ENCODE measurements at places on chromosomes 3 and 15. TPM values are rescaled to one million over a fixed set of nuclear protein-coding genes. Genes with fewer than 3 reads are reported as not detected.

GRCh38 chr3:128180436-128180835 lies 27.2 kb downstream of the EEFSEC start:
- H3K36me3 ChIP-seq, result no peaks in the 10 kb centered on the region
- no peak for DNase-seq
- no peak overlapping the region for H3K4me3 ChIP-seq
- H3K27ac ChIP-seq, result no peak overlapping the region

DNA sequence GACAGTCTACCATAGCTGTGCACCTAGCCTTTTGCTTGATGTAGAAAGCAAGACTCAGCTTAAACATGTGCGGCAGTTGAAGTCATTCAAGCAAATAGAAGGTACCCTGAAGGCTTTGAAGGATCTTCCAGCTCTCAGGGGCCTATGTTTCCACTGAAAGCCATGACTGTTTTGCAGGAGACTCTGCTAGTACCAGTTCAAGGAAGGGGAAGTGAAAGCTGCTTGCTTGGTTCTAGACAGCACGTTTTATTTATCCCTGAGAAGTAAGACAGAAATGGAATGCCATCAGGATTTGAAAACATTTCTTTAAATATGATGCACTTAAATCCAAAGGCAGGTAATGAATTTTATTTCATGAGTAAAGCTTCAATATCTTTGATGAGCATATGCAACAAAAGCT lies 311.4 kb downstream of the PDCD6IP start:
- H3K36me3 ChIP-seq, result no peaks in the 10 kb centered on the region
- H3K27ac ChIP-seq, result no peak overlapping the region
- no peak overlapping the region for H3K4me3 ChIP-seq
- H3K4me1 ChIP-seq, result no peaks in the 10 kb centered on the region

DNA sequence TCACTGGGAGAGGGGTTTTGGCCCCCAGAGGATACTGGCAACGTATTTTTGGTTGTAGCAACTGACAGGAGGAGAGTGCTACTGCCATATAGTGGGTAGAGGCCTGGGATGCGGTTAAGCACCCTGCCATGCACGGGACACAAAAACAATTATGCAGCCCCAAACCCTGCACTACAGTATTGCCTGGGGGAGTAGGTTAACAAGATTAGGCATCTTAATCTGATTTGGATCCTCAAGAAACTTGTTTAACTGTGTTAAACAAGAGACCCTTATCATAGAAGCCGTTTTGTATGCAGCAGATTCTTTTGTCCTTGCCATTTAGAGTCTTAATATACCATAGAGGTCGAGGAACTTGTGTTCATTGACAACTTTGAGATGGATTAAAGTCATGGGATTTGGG lies 3.4 kb downstream of the PHLDB2 start:
- no peak overlapping the region for H3K4me3 ChIP-seq
- H3K27ac ChIP-seq, result peak overlapping the region; percentile 98
- DNase-seq, result no peak
- H3K4me1 ChIP-seq, result no peaks in the 10 kb centered on the region
- no peaks in the 10 kb centered on the region for H3K36me3 ChIP-seq

DNA sequence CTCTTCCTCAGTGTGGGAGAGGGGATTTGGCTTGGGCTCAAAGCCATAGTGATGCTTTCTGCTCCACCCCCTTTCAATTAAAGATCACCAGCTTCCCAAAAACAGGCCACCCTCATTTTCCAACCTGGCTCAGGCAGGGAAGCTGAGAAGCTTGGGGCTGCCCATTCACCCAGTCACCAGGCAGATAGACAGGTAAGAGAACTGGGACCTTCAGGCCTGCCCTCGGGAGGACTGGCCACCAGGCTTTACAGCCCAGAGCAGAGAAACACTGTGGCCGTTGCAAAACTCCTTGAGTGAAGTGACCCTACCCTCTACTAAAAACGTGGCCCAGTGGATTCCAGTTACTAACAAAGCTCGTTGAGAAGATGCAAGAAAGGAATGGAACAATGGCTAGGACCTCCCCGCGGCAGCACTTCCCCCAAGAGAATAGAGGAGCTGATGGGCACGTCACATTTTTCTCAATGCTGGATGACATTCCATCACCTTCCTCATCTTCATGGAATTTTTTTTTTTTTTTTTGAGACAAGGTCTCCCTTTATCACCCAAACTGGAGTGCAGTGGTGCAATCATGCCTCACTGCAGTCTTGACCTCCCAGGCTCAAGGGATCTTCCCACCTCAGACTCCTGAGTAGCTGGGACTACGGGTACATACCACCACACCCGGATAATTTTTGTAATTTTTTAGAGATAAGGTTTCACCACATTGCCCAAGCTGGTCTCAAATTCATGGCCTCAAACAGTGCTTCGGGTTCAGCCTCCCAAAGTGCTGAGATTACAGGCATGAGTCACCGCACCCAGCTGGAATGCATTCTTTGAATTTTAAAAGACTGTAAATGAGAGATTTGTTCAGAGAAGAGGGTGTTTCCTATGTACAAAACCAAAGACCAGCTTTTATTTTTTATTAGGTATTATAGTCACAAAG lies 37.9 kb downstream of the LIPC start:
- no peak for DNase-seq
- H3K27ac ChIP-seq, result no peak overlapping the region
- no peaks in the 10 kb centered on the region for H3K4me1 ChIP-seq

DNA sequence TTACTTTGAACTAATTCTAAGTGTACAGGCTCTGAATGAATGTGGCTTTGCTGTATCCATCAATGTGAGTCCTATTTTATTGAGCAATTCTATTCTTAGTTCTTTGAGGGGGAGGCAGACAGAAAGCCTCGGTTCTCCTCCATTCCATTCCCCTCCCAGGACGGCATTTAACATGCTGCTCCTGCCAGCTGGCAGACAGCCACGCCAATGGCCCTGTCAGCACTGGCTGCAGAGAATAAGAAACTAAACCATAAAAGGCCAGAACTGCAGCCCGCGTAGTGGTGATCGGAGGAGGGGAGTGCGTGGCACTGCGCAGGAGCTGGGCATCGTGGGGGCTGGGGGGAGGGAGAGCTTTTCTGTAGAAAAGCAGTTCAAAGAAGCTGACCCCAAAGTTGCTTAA lies 76.0 kb upstream of the HACD2 start:
- peak; percentile 85 for DNase-seq
- peak overlapping the region; percentile 93 for H3K27ac ChIP-seq
- H3K4me3 ChIP-seq, result no peak overlapping the region
- H3K27me3 ChIP-seq, result no peaks in the 10 kb centered on the region
- no peaks in the 10 kb centered on the region for H3K36me3 ChIP-seq
- peaks cover 15% of the 10 kb centered on the region for H3K4me1 ChIP-seq

- H3K27me3 ChIP-seq, result no peaks in the 10 kb centered on the region
- H3K27ac ChIP-seq, result peak overlapping the region; percentile 59
These were observed 196.7 kb upstream of the TPRG1 start for GRCh38 chr3:188974856-188975599.

DNA sequence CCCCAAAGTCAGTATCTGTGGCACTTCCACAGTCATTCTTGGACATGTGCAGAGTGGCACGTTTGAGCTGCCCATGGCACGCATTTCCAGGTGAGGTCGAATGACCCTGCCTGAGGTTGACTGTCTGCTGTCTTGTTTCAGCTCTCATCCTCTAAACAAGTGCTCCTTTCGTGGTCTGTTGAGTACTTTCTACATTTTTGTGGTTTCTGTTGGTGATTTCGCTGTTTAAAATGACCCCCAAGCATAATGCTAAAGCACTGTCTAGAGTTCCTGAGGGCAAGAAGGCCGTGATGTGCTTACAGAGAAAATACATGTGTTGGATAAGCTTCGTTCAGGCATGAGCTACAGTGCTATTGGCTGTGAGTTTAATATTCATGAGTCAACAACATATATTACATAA lies 40.0 kb upstream of the SAMMSON start:
- no peak overlapping the region for H3K4me3 ChIP-seq
- H3K4me1 ChIP-seq, result no peaks in the 10 kb centered on the region
- no peak for DNase-seq

GRCh38 chr3:27467545-27467944 lies 16.6 kb downstream of the SLC4A7 start:
- H3K27ac ChIP-seq, result no peak overlapping the region
- H3K36me3 ChIP-seq, result no peaks in the 10 kb centered on the region
- DNase-seq, result no peak
- no peaks in the 10 kb centered on the region for H3K4me1 ChIP-seq
- H3K27me3 ChIP-seq, result no peaks in the 10 kb centered on the region
- H3K4me3 ChIP-seq, result no peak overlapping the region

DNA sequence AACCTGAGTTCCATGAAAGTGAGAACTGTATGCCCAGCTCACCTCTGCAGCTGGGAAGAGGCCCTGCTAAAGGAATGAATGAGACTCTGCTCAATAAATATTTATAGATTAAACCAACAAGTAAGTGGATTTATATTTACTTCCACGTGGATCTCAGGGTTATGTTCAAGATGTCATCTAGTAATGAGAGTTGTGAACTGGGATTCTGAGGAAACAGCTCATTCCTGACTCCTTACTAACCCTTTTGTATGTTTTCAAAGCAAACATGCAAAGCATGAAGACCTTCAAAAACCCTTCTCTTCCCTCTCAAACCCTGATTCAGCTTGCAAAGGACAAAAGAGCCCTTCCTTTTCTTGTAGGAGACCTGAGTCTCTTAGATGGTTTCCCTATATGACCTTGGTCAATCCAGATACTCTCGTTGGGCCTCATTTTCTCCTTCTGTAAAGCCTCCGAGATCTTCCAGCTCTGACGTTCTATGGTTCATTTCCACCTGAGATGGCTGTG lies 53.4 kb downstream of the LSM3 start:
- no peaks in the 10 kb centered on the region for H3K4me1 ChIP-seq
- DNase-seq, result no peak
- no peaks in the 10 kb centered on the region for H3K36me3 ChIP-seq
- H3K4me3 ChIP-seq, result no peak overlapping the region

GRCh38 chr3:134486577-134487041 lies 752 bp downstream of the CEP63 start:
- H3K27me3 ChIP-seq, result no peaks in the 10 kb centered on the region
- H3K4me3 ChIP-seq, result peak overlapping the region; percentile 84
- H3K36me3 ChIP-seq, result no peaks in the 10 kb centered on the region
- no peaks in the 10 kb centered on the region for H3K4me1 ChIP-seq
- peak overlapping the region; percentile 96 for H3K27ac ChIP-seq

- no peaks in the 10 kb centered on the region for H3K36me3 ChIP-seq
- DNase-seq, result no peak
- no peak overlapping the region for H3K4me3 ChIP-seq
- no peak overlapping the region for H3K27ac ChIP-seq
- no peaks in the 10 kb centered on the region for H3K4me1 ChIP-seq
These were observed 157.3 kb downstream of the IGF1R start for GRCh38 chr15:98805434-98806274.

DNA sequence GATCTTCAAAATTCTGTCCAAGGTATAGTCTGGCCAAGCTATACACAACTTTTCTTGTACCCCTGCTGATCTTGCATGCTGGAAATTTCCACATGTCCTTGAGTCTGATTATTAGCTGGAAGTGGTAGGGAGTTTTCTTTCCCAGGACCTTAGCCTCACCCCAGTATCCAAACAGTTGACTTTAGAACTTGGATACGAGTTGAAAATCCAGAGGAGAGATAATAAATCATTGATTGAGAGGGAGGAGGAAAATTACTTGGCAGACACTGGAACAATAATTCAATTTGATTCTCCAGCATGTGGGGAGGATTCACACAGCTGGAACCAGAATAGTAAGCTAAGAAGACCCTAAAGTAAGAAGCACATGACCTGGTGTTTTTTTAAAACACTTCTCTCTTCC lies 116.4 kb downstream of the IL5RA start:
- H3K27me3 ChIP-seq, result no peaks in the 10 kb centered on the region
- no peak overlapping the region for H3K27ac ChIP-seq
- no peak overlapping the region for H3K4me3 ChIP-seq
- DNase-seq, result no peak
- no peaks in the 10 kb centered on the region for H3K4me1 ChIP-seq

- peak; percentile 75 for DNase-seq
- H3K4me3 ChIP-seq, result peak overlapping the region; percentile 6
- H3K27ac ChIP-seq, result peak overlapping the region; percentile 49
- no peaks in the 10 kb centered on the region for H3K36me3 ChIP-seq
These were observed 86.3 kb upstream of the TCF12 start for GRCh38 chr15:56832125-56832524.

DNA sequence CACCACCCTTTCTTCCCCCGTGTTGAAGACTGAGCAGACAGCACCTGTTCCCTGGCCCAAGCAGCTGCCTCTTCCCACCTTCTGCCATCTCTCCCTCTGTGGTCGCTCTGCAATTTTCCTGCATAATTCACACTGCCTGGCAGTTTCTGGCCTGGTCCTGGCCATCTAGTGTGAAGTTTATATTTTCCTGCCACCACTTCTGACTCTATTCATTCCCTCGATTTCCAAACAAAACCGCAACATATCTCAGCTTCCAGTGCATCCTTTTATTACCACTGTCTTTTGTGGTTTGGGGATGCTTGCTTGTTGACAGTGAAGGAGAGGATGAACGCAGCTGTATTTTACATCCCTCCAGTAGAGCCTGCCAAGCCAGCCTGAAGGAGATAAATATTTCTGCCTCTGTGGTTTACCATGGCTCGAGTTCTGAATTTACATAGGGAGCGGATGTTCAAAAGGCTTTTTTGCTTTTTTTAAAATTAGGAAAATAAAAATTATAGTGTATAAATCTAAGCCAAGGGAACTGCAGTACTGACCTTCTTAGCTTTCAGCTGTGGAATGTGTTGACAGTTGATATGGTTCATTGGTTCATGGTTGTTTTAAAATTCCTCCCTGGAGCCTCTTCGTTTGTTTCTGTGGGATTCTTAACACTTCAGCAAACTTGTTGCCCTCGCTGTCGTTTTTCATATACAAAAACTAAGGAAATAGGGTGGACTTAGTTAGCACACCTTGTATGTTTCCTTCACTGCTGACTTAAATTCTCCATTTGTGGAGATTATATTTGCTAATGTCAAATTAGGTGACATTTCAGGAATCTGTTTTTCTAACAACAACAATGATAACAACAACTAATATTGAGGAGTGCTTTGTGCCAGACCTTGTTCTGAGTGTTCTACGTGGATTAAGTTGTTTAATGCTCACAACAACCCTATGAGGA lies 250.5 kb downstream of the ADAMTSL3 start:
- H3K4me1 ChIP-seq, result no peaks in the 10 kb centered on the region
- H3K36me3 ChIP-seq, result no peaks in the 10 kb centered on the region
- peak overlapping the region; percentile 39 for H3K27ac ChIP-seq
- no peaks in the 10 kb centered on the region for H3K27me3 ChIP-seq
- H3K4me3 ChIP-seq, result no peak overlapping the region

- H3K36me3 ChIP-seq, result no peaks in the 10 kb centered on the region
- H3K27ac ChIP-seq, result no peak overlapping the region
- no peaks in the 10 kb centered on the region for H3K27me3 ChIP-seq
- H3K4me1 ChIP-seq, result no peaks in the 10 kb centered on the region
These were observed 305.4 kb upstream of the ROPN1 start for GRCh38 chr3:124297062-124297980.

Gene SERINC4
- 0.16 TPM for total RNA-seq

Gene FETUB
- not detected for total RNA-seq

Gene CDC25A
- total RNA-seq, result 1.3 TPM

Gene KCTD6
- total RNA-seq, result 15.4 TPM

Gene SH2D7
- not detected for total RNA-seq

Gene TTC21A
- total RNA-seq, result 13.1 TPM

Gene ARMC8
- total RNA-seq, result 82.0 TPM

Gene SMCO1
- total RNA-seq, result not detected

Gene CASR
- not detected for total RNA-seq

All from breast epithelium (tissue), 4 donors.